ENCODE measurements at places on chromosomes 7 and 10. TPM values are rescaled to one million over a fixed set of nuclear protein-coding genes. Genes with fewer than 3 reads are reported as not detected.

Gene CCL26
- not detected for total RNA-seq

Gene FEZF1
- not detected for total RNA-seq

Gene MUC12
- total RNA-seq, result 0.54 TPM

Gene MRLN
- total RNA-seq, result not detected

Gene RBM20
- 0.72 TPM for total RNA-seq

DNA sequence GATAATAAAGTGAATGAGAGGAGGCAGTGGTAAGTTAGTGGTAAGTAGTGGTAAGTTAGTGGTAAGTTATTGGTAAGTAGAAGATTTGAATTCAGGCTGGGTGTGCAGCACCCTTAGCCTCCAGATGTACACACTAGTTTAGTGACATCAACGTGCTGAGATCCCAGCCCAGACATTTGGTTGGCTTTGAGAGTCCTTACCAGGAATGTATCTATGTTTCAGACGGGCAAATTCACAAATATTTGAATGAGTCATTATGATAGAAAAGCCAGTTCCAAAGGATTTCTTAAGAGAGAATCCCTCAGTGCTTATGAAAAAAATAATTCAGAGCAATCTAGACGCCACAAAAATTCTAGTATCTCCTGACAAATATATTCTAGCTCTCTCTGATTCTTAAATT, 70.0 kb downstream of the ARL4A start:
- no peak for DNase-seq

- no peak for DNase-seq
Observed at GRCh38 chr10:14173706-14174594, 156.8 kb downstream of the FRMD4A start.

GRCh38 chr10:104925232-104925851, 284.3 kb downstream of the SORCS3 start:
- DNase-seq, result peak; percentile 54

- no peak for DNase-seq
Observed at GRCh38 chr7:115635876-115636275, 394.7 kb downstream of the TFEC start.

- DNase-seq, result no peak
Observed at GRCh38 chr7:103929901-103930311, 59.6 kb downstream of the RELN start.

- DNase-seq, result no peak
Observed at GRCh38 chr10:106942035-106942662, 222.4 kb downstream of the SORCS1 start.

GRCh38 chr7:150735596-150736358, 1.4 kb upstream of the GIMAP5 start:
- no peak for DNase-seq

DNA sequence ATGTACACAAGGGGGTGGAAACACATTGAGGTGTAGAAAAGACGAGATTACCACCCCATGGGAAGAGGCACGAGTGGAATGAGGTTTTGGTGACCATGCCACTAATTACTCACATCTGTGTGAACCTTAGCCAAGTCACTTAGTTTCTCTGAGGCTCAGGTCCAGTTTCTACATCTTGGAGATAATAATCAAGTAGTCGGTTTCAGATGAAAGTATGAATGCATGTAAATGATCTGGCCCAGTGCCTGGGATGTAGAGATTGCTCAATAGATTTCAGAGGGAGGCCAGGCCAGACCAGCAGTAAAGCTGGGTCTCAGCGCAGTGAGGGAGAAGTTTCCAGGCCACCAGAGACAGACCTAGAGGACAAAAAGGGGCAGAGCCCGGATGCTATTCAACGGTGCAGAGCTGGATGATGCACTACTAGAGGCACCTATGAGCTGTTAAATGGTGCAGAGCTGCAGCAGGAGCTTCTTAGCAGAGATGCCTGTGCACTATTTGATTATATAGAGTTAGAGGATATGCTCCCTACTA, 725.1 kb downstream of the GRID1 start:
- DNase-seq, result no peak
